ENCODE measurements at places on chromosomes 2 and 18.

DNA sequence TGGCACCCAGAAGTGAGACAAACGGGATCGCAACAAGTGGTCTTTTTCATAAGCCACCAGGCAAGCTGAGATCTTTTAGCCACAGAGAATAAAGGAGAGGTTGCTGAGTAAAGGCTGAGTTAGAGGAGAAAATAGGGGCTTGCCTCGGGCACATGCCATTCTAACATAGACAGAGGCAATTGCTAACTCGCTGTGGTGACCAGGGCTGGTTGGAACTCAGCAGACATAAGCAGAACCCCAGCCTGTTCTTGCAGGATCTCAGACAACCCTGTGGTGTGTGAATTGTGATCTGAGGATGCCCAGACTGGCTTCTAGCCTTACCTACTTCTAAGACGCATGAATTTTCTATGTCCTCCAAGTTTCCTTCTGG is 300.2 kb downstream of the CDCA7 start:
- DNase-seq: no peak

GRCh38 chr2:231323316-231323715 is 72.2 kb upstream of the B3GNT7 start:
- no peak for DNase-seq

DNA sequence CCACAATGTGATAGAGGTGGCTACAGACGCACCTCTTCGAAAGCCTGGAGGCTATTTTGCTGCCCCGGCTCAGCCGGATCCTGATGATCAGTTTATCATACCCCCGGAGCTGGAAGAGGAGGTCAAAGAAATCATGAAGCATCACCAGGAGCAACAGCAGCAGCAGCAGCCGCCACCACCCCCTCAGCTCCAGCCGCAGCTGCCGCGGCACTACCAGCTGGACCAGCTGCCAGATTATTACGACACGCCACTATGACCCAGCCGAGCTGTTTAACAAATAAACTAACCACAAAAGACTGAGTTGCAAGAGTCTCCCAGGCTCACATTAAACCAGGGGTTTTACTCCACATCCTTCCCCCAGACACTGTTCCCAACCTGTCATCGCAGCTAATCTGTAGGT is 263.8 kb downstream of the PHLPP1 start:
- DNase-seq: peak; percentile 7

DNA sequence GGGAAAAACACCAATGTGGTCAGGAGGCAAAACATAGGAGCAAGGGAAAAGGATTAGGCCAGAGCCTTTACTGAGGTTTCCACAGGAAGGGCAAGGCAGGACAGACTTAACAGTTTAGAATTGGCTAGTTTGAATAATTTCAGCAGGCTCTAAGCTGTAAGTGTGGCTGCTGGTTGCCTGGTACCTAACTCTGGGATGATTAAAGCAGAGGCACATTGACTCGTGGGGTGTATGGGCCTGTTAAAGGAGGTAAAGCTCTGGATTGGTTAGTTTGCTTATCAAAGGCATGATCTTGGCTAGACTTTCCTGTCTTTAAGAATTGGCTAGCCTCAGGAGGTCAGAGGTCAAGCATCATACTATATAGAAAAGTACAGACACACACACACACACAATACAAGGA is 132.6 kb downstream of the SPAG16 start:
- no peak for DNase-seq

GRCh38 chr2:134206573-134206972 is 47.3 kb upstream of the MGAT5 start:
- DNase-seq: no peak

DNA sequence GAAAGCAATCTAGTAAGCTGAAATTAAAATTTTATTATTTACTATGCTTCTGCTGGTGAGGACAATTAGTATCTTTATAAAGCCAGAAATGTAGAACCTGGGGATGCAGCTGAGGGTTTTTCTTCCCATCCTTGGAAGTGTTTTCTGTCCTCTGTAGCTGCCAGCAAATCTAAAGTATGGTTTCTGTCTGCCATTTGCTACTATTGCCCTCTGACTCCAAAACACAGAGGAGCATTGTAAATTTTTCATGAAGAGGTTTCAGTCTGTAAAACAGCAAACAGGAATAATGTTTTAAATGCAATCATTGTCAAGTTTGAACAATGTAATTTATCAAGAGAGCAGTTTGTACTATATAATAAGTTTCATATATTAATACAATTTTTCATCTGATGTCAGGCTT is 258.8 kb downstream of the ZNF407 start:
- DNase-seq: no peak

- no peak for DNase-seq
Measured at GRCh38 chr18:48937869-48938750, 12.7 kb downstream of the SMAD7 start.

GRCh38 chr2:105455488-105456003 is 56.7 kb upstream of the FHL2 start:
- DNase-seq: peak; percentile 99

- DNase-seq: no peak
Measured at GRCh38 chr2:46365913-46366667, 68.9 kb downstream of the EPAS1 start.

- DNase-seq: no peak
Measured at GRCh38 chr18:60755134-60755533, 382.6 kb upstream of the MC4R start.

DNA sequence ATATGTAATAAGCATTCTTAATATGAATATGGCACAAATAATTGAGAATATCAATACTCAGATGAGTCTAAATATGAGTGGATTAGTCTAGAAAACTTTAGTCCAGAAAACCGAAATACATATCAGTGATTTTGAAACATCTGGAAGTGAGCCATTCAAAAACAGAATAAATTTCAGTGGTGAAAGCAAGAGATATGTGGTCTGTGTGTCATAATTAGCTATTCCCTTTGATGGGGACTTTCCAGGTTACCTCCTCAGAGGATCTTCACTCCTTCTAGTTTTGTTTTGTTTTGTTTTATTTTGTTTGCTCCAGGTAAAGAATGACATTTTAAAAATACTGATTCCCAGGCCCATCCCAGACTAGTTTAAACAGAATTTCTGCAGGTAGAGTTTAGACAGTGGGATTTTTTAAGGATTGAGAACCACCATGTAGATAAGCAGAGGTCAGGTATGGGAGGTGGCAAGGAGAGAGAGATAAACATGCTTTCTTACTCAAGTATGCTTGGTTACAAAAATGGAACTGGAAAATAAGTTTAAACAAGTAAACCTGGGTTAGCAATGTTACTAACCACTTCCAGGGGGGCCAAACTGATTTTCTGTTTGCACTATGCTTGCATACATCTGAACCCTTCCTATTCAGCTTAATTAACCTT is 70.7 kb downstream of the NABP1 start:
- DNase-seq: no peak

DNA sequence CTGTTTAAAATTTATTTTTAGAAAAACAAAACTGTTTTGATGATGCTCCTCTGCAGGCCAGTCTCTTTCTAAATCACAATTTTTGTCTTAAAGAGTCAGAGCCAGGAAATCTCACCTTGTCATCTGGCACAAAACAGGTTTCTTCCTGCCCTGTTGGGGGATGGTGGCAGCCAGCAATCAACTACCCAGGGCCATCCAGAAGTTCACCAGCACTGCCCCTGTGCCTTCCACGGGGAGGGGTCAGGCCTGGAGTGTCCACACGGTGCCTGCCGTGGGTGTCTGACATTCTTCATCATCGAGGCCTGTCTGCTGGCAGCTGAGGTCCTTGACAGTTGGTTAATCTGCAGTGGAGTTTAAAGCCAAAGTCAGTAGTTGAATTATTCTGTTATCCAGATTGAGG is 40.0 kb upstream of the BMP10 start:
- DNase-seq: no peak

DNA sequence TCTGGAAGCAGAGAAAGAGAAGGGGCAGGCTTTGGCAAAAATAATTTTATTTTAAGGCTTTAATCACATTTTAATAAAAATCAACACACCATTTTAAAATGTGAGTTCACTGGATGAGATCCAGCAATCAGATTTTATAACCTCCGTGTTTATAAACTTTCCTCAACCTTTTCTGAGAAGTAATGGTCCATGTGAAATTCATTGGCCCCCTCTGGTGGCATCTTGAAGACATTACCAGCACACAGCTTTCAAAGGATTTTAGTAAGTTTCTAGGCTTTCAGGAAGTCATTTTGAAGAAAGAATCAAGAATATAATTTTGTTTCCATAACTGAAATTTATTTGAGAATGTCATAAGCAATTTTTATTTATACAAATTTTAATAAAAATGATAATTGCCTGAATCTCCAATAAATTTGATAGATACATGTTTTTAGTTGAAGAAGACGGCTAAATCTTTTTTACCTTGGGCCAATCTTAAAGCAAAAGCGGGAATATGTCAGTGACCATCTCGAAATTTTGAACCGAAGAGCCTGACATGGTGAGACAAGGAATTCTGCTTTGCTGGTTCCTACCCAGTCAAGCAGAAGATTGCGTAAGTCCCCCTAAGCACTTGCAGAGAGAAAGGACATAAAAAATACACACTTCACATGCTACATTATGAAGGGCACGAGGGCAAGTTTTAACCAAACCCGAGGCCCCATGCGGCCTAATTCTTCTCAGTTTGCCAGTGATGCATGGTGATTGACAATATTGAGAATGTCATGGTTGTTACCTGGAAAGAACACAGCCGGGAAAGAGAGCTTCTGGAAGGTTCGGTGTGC is 128.4 kb upstream of the CBLN2 start:
- DNase-seq: peak; percentile 22

DNA sequence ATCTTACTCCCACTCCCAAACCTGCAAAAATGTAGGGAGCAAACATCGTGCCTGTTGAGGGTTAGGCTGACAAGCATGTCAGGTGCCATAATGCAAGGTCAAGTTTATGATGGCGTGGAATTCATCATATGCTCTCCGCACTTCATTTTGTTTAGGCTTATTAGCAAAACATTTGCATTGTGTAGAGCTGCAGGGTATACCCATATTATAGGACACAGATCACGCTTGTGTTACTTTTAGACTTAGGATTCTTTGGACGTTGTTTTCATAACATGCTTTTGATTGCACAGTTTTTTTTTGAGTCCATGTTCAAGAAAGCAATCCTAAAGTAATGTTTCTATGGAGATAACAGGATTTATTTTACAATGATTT is 22.9 kb downstream of the MBP start:
- no peak for DNase-seq

GRCh38 chr2:75729861-75730260 is 19.1 kb upstream of the GCFC2 start:
- peak; percentile 27 for DNase-seq

GRCh38 chr2:187057466-187057865 is 208.5 kb upstream of the ZSWIM2 start:
- DNase-seq: no peak

- DNase-seq: no peak
Measured at GRCh38 chr2:149070681-149071320, 32.3 kb downstream of the LYPD6B start.

- DNase-seq: no peak
Measured at GRCh38 chr2:186718122-186718521, 24.3 kb downstream of the FAM171B start.

DNA sequence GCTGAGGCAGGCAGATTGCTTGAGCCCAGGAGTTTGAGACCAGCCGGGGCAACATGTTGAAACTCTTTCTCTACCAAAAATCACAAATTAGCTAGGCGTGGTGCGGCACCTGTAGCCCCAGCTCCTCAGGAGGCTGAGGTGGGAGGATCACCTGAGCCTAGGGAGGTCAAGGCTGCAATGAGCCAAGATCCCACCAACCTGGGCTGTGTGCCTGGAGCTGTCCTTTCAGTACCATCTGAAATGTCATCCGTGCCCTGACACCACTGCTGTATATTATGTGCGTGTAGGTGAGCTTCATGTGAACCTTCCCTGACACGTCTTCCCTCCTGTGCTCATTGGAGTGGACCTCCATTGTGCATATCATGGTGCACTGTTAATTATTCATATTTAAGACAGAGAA is 84.8 kb upstream of the HNRNPA3 start:
- DNase-seq: no peak

DNA sequence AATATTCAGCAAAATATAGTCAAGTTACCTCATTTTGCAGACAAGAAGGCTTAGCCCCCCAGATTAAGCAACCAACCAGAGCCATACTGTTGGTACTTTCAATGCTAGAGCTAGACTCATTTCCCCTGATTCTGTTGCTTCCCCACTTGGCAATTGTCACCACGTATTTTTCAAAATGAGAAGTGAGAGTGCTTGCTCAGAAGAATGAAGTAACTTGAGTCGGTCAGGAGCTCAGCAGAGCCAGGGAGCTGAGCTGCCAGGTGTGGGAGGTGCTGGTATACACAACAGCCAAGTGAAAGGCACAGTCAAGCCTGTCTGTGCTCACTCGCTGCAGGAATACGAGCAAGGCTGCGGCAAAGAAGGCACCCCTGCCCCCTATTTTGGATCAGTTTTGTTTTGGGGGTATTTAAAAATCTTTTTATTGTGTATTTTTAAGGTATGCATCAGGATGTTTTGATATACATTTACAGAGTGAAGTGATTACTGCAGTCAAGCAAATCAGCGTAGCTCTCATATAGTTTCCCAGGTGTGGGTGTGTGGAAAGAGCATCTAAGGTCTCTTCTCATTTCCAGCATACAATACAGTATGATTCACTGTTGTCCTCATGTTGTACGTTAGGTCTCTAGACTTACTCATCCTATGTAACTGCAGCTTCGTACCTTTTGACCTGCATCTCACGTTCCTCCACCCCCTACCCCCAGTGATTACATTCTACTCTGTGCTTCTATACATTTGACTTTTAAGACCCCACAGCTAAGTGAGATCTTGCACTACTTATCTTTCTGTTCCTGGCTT is 62.4 kb downstream of the MRPS9 start:
- no peak for DNase-seq

GRCh38 chr2:67057901-67058703 is 339.0 kb upstream of the ETAA1 start:
- no peak for DNase-seq

- no peak for DNase-seq
Measured at GRCh38 chr18:32104516-32104915, 12.8 kb downstream of the RNF138 start.

- no peak for DNase-seq
Measured at GRCh38 chr2:216865658-216866057, 5.8 kb upstream of the TNP1 start.

DNA sequence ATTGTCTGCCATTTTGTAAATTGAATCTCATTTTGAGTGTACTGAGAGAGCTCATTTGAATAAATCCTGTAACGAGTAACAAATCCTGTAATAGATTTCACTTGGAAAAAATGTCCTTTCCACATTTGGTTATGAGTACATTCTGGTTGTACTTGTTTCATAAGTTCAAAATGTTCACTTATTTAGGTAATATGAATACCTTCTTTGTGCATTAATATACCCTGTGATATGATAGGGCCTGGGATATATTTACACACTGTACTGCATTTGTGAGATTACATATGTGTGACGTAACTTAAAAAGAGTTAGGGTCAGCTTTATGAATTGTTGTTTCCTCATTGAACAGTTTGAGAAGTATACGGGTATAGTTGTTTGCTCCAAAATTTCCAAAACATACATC is 16.1 kb downstream of the AGFG1 start:
- DNase-seq: no peak

DNA sequence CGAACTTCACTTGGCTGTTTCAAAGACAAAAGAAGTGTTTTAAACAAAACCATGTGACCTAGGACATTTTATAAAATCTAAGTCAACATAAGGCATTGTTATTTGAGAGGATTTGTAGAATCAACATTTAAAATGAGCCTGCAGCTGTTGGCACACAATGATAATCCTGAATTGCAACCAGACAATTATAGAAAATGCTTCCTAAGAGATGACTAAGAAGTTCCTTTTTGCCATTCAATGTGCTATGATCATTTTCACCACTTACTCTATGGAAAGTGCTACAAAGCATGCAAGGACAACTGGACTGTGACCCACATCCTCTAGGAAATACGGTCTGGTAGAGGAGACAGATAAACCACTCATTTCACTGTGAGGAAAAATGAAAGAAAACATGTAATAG is 246.4 kb downstream of the CDH20 start:
- DNase-seq: no peak

- no peak for DNase-seq
Measured at GRCh38 chr2:20616341-20616871, 34.5 kb downstream of the HS1BP3 start.

Measured in SW480 (cell line).